ENCODE measurements at places on chromosomes 2 and 18.
A peak's percentile ranks its signal among the peaks of the same experiment; 100 is the strongest.

- no peak for DNase-seq
Observed at GRCh38 chr2:25491003-25491696, 149.4 kb upstream of the DNMT3A start.

DNA sequence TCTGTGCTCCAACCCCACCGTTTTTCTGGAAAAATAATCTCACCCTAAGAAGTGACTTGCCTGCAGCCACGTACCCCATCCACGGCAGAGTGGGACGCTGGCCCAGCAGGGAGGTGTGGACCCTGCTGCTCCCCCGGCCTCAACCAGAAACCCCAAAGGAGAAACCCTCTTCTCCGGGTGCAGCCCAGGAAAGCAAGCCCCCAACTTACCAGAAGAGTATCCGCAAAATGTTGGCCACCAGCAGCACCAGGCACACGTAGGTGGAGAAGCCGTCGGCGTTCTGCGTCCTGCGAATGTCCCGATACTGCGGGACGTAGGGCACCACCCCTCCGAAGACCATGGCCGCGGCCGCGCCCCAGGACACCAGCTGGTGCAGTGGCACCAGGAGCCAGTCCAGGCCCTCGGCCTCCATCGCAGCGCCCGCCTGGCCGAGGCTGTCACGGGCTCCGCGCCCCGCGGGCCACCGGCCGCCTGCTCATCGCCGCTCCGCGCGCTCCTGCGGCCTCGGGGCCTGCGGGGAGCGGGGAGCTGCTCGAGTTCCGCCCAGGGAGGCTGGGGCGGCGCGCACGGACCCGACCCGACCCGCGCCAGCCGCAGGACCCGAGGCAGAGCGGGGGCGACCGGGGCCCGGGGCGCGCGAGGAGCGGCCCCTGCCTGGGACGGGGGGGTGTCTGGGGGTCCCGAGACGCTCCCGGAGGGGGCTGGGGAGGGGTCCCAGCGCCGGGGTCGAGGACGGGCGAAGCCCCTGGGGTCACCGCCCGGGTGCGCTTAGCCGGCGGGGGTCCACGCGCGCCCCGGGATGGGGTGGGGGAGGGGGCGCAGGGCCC lies 725 bp downstream of the SLC66A2 start:
- peak; percentile 71 for DNase-seq

- no peak for DNase-seq
Observed at GRCh38 chr2:168210216-168210894, 37.0 kb downstream of the STK39 start.

DNA sequence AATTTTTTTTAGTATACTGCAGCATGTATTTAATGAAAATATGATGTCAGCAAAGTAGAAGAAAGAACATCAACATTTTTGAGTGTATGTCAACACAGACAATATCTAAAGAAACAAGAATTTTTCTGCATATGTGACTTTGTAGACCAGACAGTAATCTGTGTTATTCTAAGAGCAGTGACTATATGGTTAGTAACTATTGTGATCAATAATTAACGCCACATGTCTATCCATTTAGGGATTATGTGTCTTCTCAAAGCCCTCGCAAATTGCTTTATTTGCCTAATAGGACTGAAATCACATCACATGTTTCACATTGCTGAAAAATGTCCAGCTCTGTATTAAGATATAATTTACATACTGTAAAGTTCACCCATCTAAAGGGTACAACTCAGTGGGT lies 107.8 kb downstream of the GFPT1 start:
- DNase-seq, result no peak

DNA sequence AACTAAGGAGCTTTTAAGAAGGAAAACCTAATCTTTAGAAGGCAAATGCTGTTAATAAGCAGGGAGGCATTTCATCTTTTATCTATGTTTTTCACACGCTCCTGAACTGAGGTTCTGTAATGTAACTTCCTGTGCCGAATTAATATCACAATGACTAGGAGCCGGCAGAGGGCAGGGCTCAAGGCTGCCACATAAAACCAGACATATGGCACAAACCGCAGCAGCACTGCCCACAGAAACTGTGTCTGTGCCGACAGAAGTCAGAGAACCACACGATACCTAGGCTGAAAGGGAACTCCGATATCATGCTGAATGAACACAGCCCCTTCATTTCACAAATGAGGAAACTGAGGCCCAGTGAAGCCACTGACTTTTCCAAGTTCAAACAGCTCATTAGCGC lies 112.1 kb downstream of the EIPR1 start:
- no peak for DNase-seq

All from coronary artery (tissue), 2 donors.